ENCODE measurements at places on chromosomes 3 and 15. TPM values are rescaled to one million over a fixed set of nuclear protein-coding genes. Genes with fewer than 3 reads are reported as not detected.
A peak's percentile ranks its signal among the peaks of the same experiment; 100 is the strongest.

- no peak for DNase-seq
Observed at GRCh38 chr3:190546881-190547510, 33.1 kb downstream of the IL1RAP start.

- no peak for DNase-seq
Observed at GRCh38 chr15:92161039-92161670, 232.5 kb upstream of the ST8SIA2 start.

DNA sequence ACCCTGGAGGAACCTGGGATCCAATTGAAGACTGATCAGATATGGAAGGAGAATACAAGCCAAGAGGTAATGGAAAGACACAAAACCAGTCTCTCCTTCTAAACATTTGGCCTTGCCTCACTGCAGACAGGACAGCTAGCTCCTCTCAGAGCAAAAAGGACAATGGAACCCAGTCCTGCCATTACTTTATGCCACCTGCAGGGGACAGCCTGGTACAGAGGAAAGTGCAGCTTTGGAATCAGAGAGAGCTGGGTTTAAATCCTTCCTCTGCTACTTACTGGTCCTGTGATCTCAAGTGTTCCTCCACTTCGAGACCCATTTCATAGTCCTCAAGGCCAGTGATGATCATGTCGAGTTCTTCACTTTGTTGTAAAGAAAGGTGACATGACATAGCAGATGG lies 159.4 kb upstream of the SMAD3 start:
- DNase-seq, result no peak

MESP2 gene
- 0.30 TPM for total RNA-seq

GRCh38 chr15:99631255-99631654 lies 65.5 kb downstream of the MEF2A start:
- no peak for DNase-seq

- no peak for DNase-seq
Observed at GRCh38 chr15:31497838-31498237, 171.2 kb downstream of the KLF13 start.

SAXO2 gene
- 1.3 TPM for total RNA-seq

DNA sequence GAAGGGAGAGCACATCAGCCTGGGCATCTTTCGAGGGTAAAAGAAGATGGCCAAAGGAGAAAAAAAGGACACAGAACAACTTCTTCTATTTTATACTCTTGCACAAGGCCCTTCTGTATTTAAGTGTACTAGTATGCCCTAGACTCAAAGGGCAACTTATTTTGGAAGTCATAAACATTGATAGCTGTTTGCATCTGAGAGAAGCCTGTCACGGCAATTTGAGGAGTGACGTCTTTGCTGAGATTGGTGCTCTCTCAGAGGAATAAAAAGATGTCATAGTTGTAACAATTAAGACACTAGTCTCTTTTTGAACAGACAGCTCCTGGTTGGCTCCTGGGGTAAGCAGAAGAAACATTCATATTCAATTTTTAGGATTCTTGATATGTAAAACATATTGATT lies 260.4 kb upstream of the TTC14 start:
- no peak for DNase-seq

DNA sequence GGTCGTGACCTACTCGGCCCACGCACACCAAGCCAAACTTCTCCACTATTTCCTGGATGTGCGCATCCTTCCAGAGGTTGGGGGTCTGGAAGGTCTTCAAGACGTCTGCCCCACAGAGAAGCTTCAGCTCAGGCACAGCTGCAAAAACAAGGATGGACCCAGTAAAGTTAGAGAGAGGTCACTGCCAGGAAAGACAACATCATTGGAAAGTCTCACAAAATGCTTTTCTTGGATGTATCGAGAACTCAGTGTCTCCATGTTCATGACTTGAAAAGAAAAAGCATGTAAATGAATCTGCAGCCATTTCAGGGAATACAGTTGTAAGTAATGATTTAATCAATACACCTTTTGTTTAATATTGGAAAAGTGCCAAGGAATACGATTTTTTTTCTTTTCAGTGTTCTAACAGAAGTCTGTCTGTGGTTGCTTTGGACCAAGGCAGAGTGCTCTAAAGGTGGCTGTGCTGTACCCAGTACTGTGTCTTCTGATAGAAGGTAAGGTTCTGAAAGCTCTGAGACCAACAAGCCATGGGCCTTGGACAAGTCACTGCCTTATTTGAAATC lies 21.8 kb upstream of the RBP1 start:
- no peak for DNase-seq

DNA sequence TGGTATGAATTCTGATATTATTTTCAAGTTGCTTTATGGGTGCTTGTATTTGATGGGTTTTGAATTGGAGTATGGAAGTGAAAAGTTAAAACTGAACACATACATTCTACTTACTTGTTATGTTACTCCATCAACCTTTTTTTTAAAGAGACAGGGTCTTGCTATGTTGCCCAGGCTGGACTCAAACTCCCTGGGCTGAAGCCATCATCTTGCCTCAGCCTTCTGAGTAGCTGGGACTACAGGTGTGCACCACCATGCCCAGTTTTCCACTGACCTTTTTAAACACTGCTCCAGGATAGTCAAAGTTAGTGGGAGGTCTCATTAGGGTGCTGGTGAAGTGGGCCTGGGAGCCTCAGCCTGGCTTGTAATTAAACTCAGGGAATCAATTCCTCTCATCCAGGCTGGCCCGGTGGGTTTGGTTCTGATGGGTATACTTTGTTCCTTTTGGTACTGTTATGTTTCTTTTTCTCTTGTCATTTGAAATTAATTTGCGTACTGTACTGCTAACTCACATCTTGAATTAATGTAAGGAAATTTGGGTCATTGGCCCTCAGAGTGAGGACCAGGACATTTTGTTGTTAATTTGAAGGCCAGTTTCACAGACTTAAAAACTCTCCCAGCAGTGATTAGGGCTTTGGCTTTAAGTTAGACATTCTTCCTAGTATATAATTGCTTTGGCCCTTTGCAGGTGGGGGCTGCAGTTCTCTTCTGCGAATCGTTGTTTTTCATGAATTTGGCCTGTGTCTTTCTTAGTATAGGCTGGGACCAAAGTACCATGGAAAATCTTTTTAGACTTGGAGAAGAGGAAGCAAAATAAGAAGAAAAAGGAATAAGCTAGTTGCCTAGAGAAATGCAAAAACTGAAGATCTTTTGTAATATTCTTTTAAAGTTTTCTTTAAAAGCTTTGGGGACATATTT lies 66.9 kb downstream of the FNDC3B start:
- DNase-seq, result no peak

CKMT1A gene
- 7.1 TPM for total RNA-seq

LDHAL6B gene
- not detected for total RNA-seq

GRCh38 chr15:50876989-50877360 lies 31.5 kb upstream of the AP4E1 start:
- DNase-seq, result peak; percentile 76

- DNase-seq, result no peak
Observed at GRCh38 chr3:25033407-25034029, 394.5 kb upstream of the RARB start.

- DNase-seq, result no peak
Observed at GRCh38 chr3:9059489-9060400, 96.5 kb upstream of the RAD18 start.

GRCh38 chr3:121072133-121072532 lies 164.1 kb downstream of the STXBP5L start:
- DNase-seq, result no peak

GRCh38 chr3:118485693-118486092 lies 549.0 kb downstream of the IGSF11 start:
- no peak for DNase-seq

DNA sequence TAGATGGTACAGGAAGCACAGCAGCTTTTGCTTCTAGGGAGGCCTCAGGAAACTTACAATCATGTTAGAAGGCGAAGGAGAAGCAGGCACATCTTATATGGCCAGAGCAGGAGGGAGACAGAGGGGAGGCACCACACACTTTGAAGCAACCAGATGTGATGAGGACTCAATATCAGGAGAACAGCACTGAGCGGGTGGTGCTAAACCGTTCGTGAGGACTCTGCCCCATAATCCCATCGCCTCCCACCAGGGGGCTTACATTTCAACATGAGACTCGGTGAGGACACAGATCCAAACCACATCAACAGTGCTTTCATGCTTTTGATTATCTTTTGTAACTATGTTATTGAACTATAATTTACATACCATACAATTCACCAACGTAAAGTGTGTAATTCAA lies 7.6 kb upstream of the TMEM44 start:
- DNase-seq, result no peak

GRCh38 chr3:184005941-184006507 lies 11.7 kb downstream of the ABCC5 start:
- peak; percentile 21 for DNase-seq

DNA sequence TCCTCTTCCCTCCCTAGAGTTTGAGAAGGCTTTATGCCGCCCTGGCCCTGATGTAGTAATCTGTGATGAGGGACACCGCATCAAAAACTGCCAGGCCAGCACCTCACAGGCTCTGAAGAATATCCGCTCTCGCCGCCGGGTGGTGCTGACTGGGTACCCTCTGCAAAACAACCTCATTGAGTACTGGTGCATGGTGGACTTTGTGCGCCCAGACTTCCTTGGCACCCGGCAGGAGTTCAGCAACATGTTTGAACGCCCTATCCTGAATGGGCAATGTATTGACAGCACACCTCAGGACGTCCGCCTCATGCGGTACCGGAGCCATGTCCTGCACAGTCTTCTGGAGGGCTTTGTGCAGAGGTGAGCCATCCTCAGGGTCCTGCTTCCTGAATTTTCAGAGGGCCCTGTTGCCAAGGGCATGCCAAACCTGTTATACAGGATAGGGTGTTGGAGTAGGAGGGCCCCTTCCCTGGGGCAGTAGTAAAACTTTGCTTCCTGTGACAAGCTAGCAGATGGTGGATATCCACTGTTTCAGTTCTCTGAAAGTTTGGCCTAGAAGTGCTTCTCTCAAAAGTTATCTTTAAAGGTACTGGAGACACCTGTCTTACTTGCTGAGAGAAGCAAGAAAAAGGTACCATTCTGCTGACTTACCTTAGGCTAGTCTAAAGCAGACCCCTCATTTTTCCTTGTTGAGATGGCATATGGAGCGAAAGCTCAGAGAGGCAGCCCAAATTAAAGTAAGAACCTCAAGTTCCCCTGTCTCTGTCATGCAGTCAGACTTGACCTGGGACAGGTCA lies 33.7 kb upstream of the TEX264 start:
- DNase-seq, result no peak

ANKRD63 gene
- total RNA-seq, result not detected

KCNMB3 gene
- total RNA-seq, result 2.0 TPM

FEZF2 gene
- not detected for total RNA-seq

LRRC15 gene
- total RNA-seq, result 23.6 TPM

GRCh38 chr3:123072152-123072551 lies 5.3 kb downstream of the PDIA5 start:
- DNase-seq, result no peak

DNA sequence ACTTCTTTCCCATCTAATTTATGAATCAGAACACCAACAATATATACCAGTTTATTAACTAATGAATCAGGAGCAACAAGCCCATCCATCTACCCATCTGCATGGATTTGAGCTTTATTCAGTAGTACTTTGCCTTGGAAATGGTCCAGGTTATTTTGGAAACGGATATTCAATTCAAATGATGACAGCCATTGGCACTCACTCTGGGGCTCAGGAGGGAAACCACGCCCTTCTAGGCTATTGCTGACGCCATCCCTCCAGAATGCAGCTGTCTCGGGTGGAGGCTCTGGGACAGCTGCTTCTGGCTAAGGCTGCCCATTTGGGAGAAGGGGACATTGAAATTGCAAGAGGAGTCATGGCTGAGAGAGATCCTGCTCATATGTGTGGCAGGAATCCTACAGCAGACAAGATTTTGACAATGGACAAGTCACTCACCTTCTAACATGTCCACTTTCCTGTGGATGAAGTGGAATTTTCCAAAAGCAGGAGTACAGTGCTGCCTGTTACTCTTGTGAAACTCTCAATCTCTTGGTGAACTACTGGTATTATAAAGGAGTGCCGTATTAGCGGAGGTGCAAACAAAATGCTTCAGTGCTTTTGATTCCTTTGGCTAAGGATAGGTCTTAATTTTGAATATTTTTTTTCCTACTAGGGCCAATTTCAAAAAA lies 29.3 kb upstream of the TRAK1 start:
- DNase-seq, result peak; percentile 95

DNA sequence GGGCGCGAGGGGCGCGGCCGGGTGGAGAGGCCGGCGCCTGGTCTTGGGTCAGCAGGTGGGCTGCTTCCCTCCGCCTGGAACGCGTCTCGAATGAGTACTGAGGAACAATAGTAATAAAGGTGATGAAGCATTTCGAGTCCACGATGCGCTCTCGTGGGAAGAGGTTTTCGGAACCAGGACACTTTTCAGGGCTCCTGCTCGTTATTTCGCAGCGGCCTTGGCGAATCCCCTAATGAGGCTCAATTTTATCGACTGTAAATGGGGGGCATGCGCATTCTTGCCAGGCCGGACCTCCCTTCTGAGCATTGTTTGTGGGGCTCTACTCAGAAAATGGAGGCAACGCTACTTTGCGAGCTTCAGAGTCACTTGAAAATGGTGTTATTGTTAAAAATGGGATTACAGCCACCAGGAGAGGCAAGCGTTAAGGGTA lies 1.2 kb downstream of the NR2C2 start:
- no peak for DNase-seq

Data from skin of body (tissue), 3 donors.